ENCODE measurements at places on chromosomes 7 and 10. TPM values are rescaled to one million over a fixed set of nuclear protein-coding genes. Genes with fewer than 3 reads are reported as not detected.

DNA sequence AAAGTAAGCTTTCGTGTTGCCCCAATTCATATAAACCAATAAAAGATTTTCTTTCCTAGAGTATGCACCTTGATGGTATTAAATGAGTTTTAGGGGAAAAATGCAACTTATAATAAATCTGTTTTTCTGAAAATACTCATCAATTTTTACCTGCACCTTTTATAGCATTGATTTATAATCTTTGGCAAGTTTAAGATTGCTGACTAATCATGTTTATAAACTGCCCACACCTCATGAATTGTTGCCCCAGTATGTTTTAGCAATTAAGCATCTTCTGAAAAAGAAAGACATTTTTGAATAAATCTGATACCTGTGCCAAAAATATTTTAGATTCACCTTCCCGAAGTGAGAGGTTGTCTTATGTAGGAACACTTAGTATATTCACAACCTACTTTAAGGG lies 420.0 kb downstream of the THSD7A start:
- DNase-seq = no peak

- no peak for DNase-seq
Observed at GRCh38 chr7:6332386-6332785, 60.0 kb upstream of the CYTH3 start.

- no peak for DNase-seq
Observed at GRCh38 chr7:65475734-65476319, 102.2 kb downstream of the ZNF92 start.

GRCh38 chr7:106954840-106955239 lies 89.7 kb upstream of the PRKAR2B start:
- DNase-seq = no peak

GRCh38 chr7:158649279-158649678 lies 55.3 kb downstream of the NCAPG2 start:
- no peak for DNase-seq

DNA sequence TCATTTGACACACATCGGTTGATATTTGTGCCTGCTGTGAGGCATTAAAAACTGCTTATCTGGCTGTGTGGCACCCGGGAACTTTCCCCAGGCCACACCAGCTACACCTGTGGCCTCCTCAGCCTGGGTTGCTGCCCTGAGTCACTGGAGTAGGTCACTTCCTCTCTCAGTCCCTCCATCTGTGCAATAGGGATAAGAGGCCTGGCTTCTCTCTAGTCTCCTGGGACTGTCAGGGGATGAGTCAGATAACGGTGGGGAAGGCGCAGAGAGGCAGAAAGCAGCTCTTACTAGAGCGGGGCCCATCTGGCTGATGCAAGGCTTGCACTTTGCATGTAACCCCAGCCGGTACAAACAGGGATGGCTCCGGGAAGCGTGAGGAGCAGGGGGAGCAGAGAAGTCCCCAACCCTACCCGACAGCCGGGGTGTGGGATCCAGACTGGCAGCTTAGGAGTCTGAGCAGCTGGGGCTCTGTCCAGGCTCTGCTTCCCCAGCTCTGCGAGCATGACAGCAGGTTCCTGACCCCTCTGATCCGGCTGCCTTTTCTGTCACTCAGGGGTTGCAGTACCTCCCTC lies 34.0 kb downstream of the DNAJB12 start:
- no peak for DNase-seq

DNA sequence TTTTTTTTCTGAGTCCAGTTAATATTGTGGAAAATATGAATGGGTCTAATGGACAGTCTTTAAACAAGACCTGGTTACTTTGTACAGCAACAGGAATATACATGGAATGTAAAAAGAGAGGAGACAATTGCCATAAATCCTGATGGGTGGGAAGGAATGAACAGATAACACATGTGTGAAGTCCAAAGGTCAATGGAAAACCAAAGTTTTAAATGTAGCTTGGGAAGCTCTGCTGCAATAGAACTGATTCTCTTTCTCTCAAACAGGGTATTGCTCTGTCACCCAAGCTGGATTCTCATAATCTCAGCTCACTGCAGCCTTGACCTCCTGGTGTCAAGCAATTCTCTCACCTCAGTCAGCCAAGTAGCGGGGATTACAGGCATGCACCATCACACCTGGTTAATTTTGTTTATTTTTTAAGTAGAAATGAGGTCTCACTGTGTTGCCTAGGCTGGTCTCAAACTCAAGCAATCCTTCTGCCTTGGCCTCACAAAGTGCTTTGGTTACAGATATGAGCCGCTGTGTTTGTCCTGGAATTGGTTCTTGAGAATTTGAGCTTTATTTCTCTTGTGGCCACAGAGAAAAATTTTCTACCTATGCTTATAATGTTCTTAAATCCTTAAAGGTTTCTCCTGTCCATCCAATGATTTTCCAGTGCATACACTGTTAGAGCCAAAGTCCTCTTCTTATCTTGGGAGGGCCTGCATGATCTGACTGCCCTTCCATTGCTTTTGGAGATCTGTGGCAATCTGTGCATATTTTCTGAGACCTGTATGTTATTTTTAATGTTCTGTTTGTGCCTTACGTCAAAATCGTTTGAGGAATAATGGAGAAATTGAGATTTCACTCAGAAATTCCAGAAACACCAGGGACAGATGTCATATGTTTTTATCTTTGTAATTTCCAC lies 30.7 kb upstream of the ZNF92 start:
- no peak for DNase-seq

The CTAGE15 gene
- total RNA-seq = 0.74 TPM

The CYP3A7 gene
- total RNA-seq = 2.8 TPM

The TWIST1 gene
- total RNA-seq = 14.8 TPM

The SLC26A3 gene
- 1.0 TPM for total RNA-seq
